ENCODE measurements at places on chromosomes 11 and 22.

DNA sequence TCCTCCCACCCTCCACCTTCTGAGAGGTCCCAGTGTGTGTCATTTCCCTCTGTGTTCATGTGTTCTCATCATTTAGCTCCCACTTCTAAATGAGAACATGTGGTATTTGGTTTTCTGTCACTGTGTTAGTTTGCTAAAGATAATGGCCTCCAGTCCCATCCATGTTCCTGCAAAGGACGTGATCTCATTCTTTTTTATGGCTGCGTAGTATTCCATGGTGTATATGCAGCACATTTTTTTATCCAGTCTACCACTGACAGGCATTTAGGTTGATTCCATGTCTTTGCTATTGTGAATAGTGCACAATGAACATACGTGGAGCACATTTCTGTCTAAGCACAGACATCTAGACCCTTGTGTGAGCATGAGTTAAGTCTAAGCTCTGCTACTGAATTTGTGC lies 5.7 kb downstream of the CD3E start:
- H3K27me3 ChIP-seq: no peaks in the 10 kb centered on the region
- no peak for DNase-seq
- no peaks in the 10 kb centered on the region for H3K36me3 ChIP-seq
- no peaks in the 10 kb centered on the region for H3K4me1 ChIP-seq
- H3K27ac ChIP-seq: no peak overlapping the region
- H3K4me3 ChIP-seq: no peak overlapping the region

- H3K4me1 ChIP-seq: no peaks in the 10 kb centered on the region
- H3K27ac ChIP-seq: no peak overlapping the region
- no peak overlapping the region for H3K4me3 ChIP-seq
- no peak for DNase-seq
- H3K27me3 ChIP-seq: no peaks in the 10 kb centered on the region
Observed at GRCh38 chr11:91470656-91471055, 754.0 kb upstream of the FAT3 start.

- no peaks in the 10 kb centered on the region for H3K36me3 ChIP-seq
- DNase-seq: no peak
- H3K4me3 ChIP-seq: no peak overlapping the region
- no peaks in the 10 kb centered on the region for H3K4me1 ChIP-seq
- H3K27ac ChIP-seq: no peak overlapping the region
- H3K27me3 ChIP-seq: no peaks in the 10 kb centered on the region
Observed at GRCh38 chr11:15378941-15379340, 264.2 kb downstream of the INSC start.

DNA sequence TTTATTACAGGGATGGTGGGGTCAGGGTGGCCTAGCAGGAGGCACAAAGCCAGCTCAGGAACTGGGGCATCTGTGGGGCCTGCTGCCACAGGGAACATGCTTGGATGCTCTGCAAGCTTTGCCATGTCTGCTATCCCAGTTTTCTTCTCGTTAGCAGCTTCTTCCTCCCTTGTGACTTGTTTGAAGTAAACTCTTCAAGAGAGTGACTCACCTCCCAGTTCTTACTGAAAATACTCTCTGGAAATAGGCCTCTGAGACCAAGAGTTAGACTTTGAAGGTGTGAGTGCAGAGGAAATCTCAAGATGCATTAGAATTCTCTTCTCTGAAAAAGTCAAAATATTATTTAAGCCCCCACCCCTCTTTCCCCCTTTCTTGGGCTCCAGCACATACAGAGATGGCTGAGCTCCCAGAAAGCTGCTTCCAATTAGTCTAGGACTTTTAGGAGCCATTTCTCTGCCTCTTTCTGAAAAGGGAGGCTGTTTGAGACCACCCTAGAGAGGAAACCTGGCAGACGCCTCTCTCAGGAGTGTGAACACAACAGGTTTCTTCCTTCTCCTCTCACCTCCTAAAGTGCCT lies 15.1 kb downstream of the CWC15 start:
- no peaks in the 10 kb centered on the region for H3K36me3 ChIP-seq
- no peak overlapping the region for H3K27ac ChIP-seq
- no peak overlapping the region for H3K4me3 ChIP-seq
- DNase-seq: no peak
- H3K4me1 ChIP-seq: no peaks in the 10 kb centered on the region

DNA sequence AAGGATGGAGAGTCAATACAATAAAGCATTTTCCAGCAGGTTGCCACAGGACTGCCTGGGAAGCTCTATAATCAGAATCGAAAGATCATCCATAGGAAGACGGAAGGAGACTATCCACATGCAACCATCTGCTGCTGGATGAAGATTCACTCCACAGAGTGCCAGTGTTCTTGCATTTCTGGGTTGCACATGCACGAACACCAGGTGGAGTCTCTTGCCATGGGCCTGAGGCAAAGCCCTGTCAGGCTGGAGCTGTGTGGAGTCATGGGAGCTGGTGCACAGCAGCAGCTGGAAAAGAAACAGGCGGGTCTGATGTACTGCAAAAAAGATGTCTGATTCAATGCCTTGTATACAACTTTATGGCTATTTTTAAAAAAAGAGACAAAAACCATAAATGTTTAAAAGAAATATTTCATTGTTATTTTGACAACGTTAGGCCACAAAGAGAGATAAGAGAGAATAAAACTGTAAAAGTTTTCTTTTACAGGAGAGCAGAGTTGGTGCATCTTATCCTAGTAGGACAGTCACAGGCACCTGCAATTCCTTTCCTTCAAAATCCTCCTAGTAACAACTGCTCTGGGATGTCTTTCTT lies 12.9 kb upstream of the FAT3 start:
- peak; percentile 18 for DNase-seq
- H3K4me3 ChIP-seq: no peak overlapping the region
- no peak overlapping the region for H3K27ac ChIP-seq
- no peaks in the 10 kb centered on the region for H3K4me1 ChIP-seq

DNA sequence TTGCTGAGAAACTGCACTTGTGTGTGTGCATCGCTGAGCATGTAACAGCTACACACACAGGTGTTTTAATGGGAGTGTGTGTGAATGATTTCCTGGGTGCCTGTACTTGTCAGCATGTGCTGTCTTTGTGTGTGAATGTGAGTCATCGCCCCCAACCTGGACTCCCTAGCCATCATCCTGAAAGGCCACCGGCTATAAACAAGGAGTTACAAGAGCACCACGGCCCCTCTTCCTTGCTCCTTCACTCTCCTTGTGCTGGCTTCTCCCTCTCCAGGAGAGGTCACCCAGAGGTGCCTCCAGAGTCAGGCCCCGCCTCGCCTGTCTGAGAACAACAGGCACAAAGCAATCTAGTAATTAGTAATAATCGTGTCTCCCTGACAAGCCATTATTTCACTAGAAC lies 419.2 kb downstream of the BUD13 start:
- no peak overlapping the region for H3K27ac ChIP-seq
- no peaks in the 10 kb centered on the region for H3K27me3 ChIP-seq
- H3K4me1 ChIP-seq: no peaks in the 10 kb centered on the region
- DNase-seq: no peak
- no peak overlapping the region for H3K4me3 ChIP-seq
- H3K36me3 ChIP-seq: no peaks in the 10 kb centered on the region

DNA sequence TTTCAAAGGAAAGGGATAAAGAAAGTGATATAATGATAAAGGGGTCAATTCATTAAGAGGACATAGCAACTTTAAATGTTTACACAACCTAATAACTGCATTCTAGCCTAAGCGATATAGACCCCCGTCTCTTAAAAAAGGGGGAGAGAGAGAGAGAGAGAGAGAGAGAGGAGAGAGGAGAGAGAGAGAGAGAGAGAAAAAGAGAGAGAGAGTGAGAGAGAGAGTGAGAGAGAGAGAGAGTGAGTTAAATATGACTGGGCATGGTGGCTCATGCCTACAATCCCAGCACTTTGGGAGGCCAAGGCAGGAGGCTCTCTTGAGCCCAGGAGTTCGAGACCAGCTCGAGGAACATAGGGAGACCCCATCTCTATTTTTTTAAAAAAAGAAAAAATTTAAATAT lies 90.2 kb upstream of the GAL start:
- H3K27ac ChIP-seq: no peak overlapping the region
- no peak overlapping the region for H3K4me3 ChIP-seq
- H3K4me1 ChIP-seq: no peaks in the 10 kb centered on the region
- H3K36me3 ChIP-seq: no peaks in the 10 kb centered on the region

DNA sequence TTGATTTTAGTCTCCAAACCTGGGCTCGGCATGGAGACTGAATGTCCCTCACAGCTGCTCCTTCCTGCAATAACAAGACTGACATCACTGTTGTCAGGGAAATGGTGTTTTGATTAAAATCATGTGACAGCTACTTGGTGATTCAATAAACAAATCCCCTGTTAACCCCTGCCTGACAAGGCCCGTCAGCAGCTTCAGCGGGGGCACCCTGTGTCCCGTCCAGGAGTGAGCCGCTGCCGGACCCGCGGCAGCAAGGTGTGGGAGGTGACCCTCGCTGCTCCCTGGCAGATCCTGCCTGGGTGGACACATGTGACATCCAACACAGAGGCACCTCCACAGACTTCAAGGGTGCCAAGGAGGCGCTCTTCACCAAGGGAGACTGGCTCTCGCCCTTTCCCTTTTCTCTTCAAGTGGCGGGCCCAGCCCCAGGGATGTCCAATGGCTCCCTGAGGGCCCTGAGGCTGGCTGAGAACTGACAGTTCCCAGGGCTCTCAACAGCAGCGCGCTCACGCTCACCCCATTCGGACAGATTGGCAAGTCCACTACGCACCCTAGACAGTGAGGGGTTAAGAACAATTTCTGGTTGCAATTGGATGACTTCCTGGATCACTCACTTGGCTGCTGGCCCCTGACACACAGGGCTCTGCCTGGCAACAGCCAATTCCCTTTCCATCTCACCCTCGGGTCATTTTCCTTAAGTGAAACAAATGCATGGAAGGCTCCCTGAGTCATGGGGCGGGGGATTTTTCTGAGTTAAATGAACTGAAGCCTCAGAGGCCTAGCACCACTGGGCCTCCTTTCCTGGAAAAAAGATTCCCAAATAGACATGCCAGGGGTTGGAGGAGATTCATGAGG lies 30.7 kb downstream of the PPP2R1B start:
- peak overlapping the region; percentile 90 for H3K27ac ChIP-seq
- H3K4me3 ChIP-seq: peak overlapping the region; percentile 41
- H3K27me3 ChIP-seq: no peaks in the 10 kb centered on the region
- H3K4me1 ChIP-seq: peaks cover 61% of the 10 kb centered on the region

DNA sequence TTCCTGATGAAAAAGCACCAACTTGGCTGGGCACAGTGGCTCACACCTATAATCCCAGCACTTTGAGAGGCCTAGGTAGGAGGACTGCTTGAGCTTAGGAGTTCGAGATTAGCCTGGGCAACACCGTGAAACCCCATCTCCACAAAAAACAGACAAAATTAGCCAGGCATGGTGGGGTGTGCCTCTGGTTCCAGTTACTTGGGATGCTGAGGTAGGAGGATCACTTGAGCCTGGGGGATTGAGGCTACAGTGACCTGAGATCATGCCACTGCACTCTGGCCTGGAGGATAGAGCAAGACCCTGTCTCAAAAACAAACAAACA lies 3.0 kb downstream of the HPS4 start:
- no peak for DNase-seq
- no peaks in the 10 kb centered on the region for H3K27me3 ChIP-seq

DNA sequence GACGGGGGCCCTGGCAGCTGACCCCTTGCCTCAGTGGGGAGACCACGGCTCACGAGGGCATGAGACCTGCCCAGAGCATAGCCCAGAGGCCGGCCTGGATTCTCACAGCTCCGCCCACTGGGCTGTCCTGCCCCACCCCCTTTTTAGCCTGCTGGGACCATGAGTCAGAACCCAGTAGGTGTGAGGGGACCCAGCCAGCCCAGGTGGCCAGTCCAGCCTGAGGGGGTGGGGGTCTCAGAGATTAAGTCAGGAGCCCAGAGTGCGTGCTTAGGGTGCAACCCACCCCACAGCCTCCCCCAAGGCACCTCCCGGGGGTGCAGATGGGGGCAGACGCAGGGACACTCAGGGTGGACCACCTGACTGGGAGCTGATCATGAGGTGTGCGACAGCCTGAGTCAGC lies 40.1 kb upstream of the PPARA start:
- H3K36me3 ChIP-seq: no peaks in the 10 kb centered on the region
- no peaks in the 10 kb centered on the region for H3K27me3 ChIP-seq
- H3K27ac ChIP-seq: peak overlapping the region; percentile 62
- peaks cover 60% of the 10 kb centered on the region for H3K4me1 ChIP-seq
- no peak overlapping the region for H3K4me3 ChIP-seq
- DNase-seq: peak; percentile 67

GRCh38 chr11:95453616-95454171 lies 222.7 kb upstream of the SESN3 start:
- DNase-seq: no peak
- no peaks in the 10 kb centered on the region for H3K4me1 ChIP-seq
- H3K4me3 ChIP-seq: no peak overlapping the region
- H3K27ac ChIP-seq: no peak overlapping the region
- no peaks in the 10 kb centered on the region for H3K36me3 ChIP-seq

DNA sequence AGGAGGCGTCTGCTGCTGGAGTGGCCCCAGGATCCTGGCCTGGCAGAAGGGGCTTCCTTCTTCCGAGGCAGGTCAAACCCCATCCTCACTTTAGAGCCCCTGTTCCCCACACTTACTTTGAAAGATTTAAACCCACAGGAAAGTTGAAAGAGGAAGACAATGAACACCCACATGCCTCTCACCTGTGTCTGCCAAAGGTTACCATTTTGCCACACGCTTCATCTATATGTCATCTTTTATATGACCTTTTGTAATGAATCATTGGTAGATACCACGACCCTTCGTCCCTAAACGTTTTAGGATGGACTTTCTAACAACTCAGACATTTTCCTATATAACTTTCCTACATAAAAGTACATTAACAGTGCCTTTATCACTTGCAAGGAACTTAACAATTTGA lies 39.8 kb upstream of the BID start:
- H3K36me3 ChIP-seq: no peaks in the 10 kb centered on the region
- no peak overlapping the region for H3K4me3 ChIP-seq
- H3K27me3 ChIP-seq: no peaks in the 10 kb centered on the region
- no peak for DNase-seq
- H3K4me1 ChIP-seq: no peaks in the 10 kb centered on the region

DNA sequence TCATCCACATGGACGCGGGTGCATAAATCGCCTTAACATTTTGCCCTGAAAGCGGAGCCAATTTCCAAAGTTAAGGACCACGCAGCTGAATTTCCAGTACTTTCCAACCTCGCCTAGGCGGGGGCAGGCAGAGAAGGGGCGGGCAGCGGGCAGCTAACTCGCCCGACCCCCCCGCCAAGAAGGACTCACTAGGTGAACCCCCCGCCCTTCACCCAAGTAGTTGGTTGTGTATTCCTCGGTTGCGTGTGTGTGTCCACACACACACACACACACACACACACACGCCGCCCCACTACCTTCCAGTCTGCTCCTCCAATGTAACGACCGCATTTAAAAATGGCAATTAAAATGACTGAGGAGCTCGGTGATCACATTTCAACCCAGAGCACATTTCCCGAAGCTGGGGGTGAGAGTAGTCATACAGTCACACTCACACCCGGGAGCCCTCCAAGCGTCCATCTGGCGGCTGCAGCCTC lies 1.4 kb downstream of the TENM4 start:
- H3K4me1 ChIP-seq: peaks cover 9% of the 10 kb centered on the region
- no peaks in the 10 kb centered on the region for H3K36me3 ChIP-seq
- DNase-seq: peak; percentile 55

- no peaks in the 10 kb centered on the region for H3K36me3 ChIP-seq
- DNase-seq: no peak
- no peak overlapping the region for H3K4me3 ChIP-seq
- H3K4me1 ChIP-seq: no peaks in the 10 kb centered on the region
- H3K27ac ChIP-seq: no peak overlapping the region
- no peaks in the 10 kb centered on the region for H3K27me3 ChIP-seq
Observed at GRCh38 chr11:8531312-8531711, 62.7 kb downstream of the STK33 start.

Data from ovary (tissue), 10 donors.